ENCODE measurements at places on chromosomes 2 and 18. TPM values are rescaled to one million over a fixed set of nuclear protein-coding genes. Genes with fewer than 3 reads are reported as not detected.

- no peak for DNase-seq
- H3K27me3 ChIP-seq: no peaks in the 10 kb centered on the region
- H3K4me1 ChIP-seq: peaks cover 5% of the 10 kb centered on the region
- H3K27ac ChIP-seq: no peak overlapping the region
These were observed 400.7 kb downstream of the NBAS start for GRCh38 chr2:15160201-15160991.

DNA sequence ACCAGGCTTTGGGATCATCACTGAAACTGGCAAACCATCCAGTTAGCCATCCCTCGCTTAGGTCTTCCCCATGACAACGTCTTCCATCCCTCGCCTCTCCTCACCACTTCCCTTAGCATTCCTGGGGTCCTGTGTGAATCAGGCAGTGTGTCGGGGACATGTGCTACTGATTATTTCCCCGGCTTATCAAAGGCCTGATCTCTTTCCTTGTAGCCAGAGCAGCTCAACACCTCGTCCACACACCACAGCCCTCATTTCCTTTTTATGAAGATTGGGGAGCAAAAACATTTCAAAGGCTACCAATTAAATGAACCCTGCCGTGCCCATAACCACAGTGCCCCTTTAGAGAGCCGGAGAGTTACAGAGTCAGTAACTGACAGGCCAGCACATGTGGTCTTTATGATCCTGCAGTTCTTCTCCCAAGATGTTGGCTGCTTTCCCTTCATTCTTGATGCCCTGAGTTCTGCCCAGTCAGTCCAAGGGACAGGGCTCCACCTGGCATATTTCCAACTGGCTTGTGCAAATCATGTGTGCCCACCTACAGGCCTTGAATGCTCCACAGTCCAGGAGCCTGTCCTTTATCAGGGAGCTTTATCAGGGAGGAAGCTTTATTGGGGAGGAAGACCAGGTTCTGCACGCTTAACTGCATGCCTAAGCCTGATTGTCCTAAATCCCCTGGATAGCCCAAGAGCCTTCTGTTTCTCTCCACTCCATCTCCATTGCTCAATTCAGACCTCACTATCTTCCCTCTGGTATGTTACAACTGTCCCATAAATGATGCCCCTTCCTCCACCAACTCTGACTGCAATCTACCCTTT lies 343.1 kb downstream of the CYRIA start:
- no peaks in the 10 kb centered on the region for H3K27me3 ChIP-seq
- no peaks in the 10 kb centered on the region for H3K36me3 ChIP-seq
- no peak overlapping the region for H3K4me3 ChIP-seq
- no peak for DNase-seq
- no peak overlapping the region for H3K27ac ChIP-seq

DNA sequence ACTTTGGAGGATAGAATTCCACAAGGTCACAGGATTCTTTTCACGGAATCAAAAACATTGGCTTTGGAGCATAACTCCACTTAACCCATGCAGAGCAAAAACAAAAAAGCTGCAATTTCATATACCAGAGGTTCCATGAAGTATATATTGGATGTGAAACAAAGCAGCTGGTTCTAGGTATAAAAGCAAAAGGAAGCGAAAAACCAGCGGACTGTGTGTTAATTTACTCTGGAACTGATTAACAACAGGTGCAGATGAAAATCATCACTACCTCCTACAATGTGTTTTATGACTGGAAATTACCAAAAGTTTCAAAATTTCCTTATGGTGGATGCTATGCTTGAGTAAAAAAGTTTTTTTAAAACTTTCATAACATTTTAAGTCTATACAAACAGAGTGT lies 54.4 kb upstream of the LINC00305 start:
- H3K36me3 ChIP-seq: no peaks in the 10 kb centered on the region
- H3K27me3 ChIP-seq: no peaks in the 10 kb centered on the region
- H3K4me3 ChIP-seq: no peak overlapping the region
- H3K27ac ChIP-seq: no peak overlapping the region
- H3K4me1 ChIP-seq: no peaks in the 10 kb centered on the region

PDCD1 gene
- not detected for total RNA-seq

ABCG5 gene
- not detected for total RNA-seq

GRCh38 chr2:173574324-173575112 lies 219.8 kb downstream of the CDCA7 start:
- H3K36me3 ChIP-seq: no peaks in the 10 kb centered on the region
- no peak overlapping the region for H3K4me3 ChIP-seq
- no peak overlapping the region for H3K27ac ChIP-seq
- no peak for DNase-seq

DNA sequence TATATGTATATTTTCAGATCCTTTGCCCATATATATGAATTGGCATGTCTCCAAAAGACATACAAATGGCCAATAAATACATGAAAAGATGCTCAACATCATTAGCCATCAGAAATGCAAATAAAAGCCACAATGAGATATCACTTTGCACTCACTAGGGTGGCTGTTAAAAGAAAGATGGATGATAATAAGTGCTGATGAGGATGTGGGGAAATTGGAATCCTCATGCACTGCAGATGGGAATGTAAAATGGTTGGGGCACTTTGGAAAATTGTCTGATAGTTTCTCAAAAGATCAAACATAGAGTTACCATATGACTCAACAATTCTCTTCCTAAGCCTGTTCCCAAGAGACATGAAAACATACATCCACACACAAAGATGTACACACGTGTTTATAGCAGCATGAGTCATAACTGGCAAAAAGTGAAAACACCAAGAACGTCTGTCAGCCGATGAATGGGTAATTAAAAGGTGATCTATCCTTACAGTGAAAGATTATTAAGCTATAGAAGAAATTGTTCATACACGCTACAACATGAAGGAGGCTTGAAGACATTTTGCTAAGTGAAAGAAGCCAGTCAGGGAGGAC lies 19.7 kb downstream of the NGEF start:
- no peak overlapping the region for H3K4me3 ChIP-seq
- no peaks in the 10 kb centered on the region for H3K27me3 ChIP-seq
- H3K36me3 ChIP-seq: no peaks in the 10 kb centered on the region
- DNase-seq: no peak
- no peak overlapping the region for H3K27ac ChIP-seq

DNA sequence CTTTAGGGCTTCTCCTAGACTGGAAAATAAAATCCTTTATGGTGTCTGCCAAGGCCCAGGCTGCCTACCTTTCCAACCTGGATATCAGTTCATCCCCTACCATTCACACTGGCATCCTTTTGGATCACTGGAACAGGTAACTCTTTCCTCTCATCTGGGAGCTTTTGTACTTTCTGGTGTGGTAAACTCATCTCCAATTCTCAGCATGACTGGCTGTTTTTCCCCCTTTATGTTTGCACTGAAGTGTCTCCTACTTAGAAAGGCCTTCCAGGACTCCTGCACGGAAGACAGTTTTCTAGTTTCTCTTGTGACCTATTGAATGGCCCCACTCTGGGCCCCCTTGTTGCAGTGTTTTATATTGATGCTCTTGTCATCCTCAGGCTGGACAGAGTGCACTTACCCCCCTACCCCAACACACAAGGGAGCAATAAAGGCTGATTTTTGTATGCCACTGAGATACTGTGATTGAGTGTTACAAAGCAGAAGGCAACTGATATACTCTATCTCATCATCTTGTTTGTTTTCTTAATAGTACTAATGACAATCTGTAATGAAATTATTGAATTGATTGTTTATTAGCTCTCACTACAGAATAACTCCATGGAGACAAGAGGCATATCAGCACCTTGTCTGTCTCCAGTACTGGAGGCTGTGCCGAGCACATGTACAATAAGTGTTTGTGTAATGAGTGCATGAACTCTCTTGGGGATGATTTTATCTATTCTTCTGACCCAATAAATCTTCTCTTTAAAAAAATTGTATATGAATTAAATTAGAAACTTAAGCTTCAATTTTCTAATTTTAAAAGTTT lies 129.9 kb downstream of the PIEZO2 start:
- DNase-seq: no peak
- H3K4me1 ChIP-seq: peaks cover 11% of the 10 kb centered on the region
- no peak overlapping the region for H3K4me3 ChIP-seq
- no peaks in the 10 kb centered on the region for H3K36me3 ChIP-seq
- H3K27ac ChIP-seq: no peak overlapping the region

GKN2 gene
- total RNA-seq: not detected

- no peak overlapping the region for H3K4me3 ChIP-seq
- no peak for DNase-seq
- peaks cover 27% of the 10 kb centered on the region for H3K4me1 ChIP-seq
These were observed 173.1 kb upstream of the STON1 start for GRCh38 chr2:48356701-48357325.

DNA sequence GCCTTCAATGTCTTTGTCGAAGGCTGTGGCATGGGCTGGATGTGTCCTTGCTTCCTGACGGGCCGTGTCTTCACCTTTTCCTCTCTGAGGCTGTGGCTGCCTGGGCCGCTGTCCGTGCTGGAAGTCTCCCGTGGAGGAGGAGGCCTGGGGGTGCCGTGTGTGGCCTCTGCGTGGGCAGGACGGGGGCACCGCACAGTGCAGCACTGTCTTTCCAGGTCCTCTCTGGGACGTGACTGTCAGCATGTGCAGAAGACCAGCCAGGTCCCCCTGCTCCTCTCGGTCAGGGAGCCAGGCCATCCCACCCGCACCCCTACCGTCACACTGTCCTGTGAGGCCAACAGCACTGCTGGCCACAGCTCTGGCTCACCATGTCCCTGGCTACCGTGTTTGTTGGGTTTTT lies 64.4 kb upstream of the ZNF236 start:
- no peaks in the 10 kb centered on the region for H3K27me3 ChIP-seq
- H3K4me3 ChIP-seq: no peak overlapping the region
- H3K27ac ChIP-seq: no peak overlapping the region
- no peaks in the 10 kb centered on the region for H3K4me1 ChIP-seq

CPS1 gene
- 16.0 TPM for total RNA-seq

ATP8B1 gene
- total RNA-seq: 7.5 TPM

DNA sequence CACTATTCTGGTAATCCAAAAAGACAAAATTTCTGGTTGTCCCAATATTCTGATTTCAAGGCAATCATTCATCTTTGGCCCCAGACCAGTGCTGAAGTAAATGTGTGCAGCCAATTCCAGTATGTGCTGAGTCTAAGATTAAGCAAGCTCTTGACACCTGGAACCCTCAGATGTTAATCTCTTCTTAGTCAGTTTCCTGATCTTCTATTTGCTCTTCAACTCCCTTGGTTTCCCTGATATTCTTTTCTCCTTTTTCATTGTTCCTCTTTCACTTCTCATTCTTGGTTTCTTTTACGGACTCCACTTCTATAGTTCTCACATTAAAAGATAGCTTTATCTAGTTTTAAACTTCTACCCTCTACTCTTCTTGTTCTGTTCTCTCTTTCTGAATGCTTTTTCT lies 445.7 kb upstream of the FANCL start:
- H3K36me3 ChIP-seq: no peaks in the 10 kb centered on the region
- no peaks in the 10 kb centered on the region for H3K27me3 ChIP-seq
- no peak for DNase-seq
- H3K4me1 ChIP-seq: no peaks in the 10 kb centered on the region
- no peak overlapping the region for H3K4me3 ChIP-seq

GBX2 gene
- total RNA-seq: 13.0 TPM

ZNF532 gene
- 52.6 TPM for total RNA-seq

DNA sequence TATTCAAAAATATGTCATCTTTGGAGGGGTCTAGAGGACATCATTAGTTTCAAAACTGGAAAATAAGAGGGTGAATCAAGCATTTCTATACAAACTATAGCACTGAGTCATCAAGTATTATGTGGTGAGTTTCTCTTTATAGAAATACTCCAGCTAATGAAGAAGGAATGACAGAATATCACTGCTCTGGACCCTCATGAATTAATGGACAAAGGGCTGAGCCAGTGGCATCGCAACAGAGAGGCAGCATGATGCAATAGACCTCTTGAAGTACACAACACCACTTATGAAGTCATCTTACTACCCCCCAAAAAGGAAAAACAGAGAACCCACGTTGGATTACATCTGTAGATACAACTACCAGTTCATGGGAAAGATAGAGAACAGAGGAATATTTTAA lies 27.4 kb upstream of the EIF2AK3 start:
- no peaks in the 10 kb centered on the region for H3K27me3 ChIP-seq
- no peaks in the 10 kb centered on the region for H3K36me3 ChIP-seq
- peaks cover 46% of the 10 kb centered on the region for H3K4me1 ChIP-seq
- no peak overlapping the region for H3K4me3 ChIP-seq

DNA sequence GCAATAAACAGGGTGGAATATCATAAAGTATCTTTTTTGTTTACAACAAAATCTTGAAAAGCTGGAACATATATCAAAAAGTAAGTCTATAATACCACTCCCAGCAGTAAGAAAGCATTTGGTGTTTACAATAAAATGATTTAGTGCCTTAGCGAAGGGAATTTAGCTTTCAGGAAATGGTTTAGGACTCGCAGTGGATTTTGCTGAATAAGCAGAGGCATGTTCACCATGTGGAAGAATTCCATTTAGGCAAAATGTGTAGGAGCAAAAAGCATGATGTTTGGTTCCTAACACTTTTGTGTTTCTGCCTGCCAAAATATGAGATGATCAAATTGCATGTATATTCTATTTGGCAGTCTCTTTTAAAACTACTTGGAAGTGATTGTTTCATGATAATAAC lies 163.6 kb downstream of the AGPS start:
- H3K4me3 ChIP-seq: no peak overlapping the region
- no peaks in the 10 kb centered on the region for H3K36me3 ChIP-seq
- H3K4me1 ChIP-seq: no peaks in the 10 kb centered on the region
- no peaks in the 10 kb centered on the region for H3K27me3 ChIP-seq
- no peak for DNase-seq

GRCh38 chr18:80229766-80230745 lies 17.3 kb downstream of the PARD6G start:
- DNase-seq: no peak
- H3K36me3 ChIP-seq: no peaks in the 10 kb centered on the region
- H3K4me1 ChIP-seq: no peaks in the 10 kb centered on the region
- H3K27me3 ChIP-seq: no peaks in the 10 kb centered on the region
- no peak overlapping the region for H3K27ac ChIP-seq
- no peak overlapping the region for H3K4me3 ChIP-seq

ANKZF1 gene
- total RNA-seq: 13.9 TPM

- H3K36me3 ChIP-seq: peaks cover 30% of the 10 kb centered on the region
- H3K27me3 ChIP-seq: no peaks in the 10 kb centered on the region
- DNase-seq: no peak
These were observed 18.2 kb downstream of the KIDINS220 start for GRCh38 chr2:8819194-8819593.

DNA sequence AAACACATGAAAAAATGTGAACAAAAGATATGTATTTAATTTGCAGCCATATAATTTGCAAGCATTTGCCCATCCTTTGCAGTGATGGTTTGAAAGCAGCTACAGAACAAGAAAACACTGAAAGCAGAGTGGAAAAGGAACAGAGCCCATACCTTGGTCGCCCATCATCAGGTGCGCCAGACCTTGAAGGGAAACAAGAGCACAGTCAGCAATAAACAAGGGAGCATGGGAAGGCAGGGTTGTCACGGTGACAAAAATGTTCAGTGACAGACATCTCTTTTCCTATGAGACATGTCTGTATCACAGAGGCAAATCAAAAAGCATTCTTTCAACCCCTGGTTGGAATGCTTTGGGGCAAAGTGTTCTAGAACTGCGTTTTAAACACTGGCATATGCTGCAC lies 109.4 kb downstream of the NRXN1 start:
- no peak overlapping the region for H3K4me3 ChIP-seq
- H3K27me3 ChIP-seq: no peaks in the 10 kb centered on the region
- H3K27ac ChIP-seq: no peak overlapping the region
- DNase-seq: no peak
- no peaks in the 10 kb centered on the region for H3K4me1 ChIP-seq

OTX1 gene
- total RNA-seq: 0.74 TPM

KCNF1 gene
- total RNA-seq: 0.24 TPM

HSPD1 gene
- 468 TPM for total RNA-seq
